EL (cell line): ENCODE measurements at places on chromosomes 11 and 22.

DNA sequence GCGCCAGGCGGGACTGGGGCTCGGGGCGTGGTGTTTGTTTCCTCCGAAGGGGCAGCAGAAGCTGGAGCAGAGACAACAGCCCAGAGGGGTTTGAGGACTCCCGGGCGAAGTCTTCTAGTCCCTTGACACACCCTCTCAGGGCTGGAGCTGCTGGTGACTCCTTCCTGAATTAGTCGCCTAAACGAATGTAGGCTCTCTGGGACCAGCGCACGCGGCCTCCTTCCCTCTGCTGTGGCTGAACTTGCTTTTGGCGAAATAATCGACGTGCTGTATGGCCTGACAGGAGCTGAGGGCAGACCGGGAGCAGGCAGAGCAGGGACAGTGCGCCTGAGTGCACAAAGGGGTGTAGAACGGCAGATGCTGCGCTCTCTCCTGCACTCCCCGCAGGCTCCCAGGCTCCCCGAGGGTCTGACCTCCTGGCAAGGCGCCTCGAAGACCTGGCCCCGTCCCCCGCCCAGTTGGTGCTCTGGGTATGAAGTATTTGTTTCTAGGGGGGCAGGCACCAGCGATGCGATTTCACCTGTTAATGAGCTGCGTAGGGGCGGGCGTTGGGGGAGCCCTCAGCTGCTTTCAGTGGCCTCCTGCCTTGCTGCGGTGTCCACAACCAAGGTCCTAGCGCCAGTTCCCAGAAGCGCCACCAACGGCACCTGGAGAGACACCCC is 5.3 kb downstream of the SLC17A6 start:
- no peak for DNase-seq

DNA sequence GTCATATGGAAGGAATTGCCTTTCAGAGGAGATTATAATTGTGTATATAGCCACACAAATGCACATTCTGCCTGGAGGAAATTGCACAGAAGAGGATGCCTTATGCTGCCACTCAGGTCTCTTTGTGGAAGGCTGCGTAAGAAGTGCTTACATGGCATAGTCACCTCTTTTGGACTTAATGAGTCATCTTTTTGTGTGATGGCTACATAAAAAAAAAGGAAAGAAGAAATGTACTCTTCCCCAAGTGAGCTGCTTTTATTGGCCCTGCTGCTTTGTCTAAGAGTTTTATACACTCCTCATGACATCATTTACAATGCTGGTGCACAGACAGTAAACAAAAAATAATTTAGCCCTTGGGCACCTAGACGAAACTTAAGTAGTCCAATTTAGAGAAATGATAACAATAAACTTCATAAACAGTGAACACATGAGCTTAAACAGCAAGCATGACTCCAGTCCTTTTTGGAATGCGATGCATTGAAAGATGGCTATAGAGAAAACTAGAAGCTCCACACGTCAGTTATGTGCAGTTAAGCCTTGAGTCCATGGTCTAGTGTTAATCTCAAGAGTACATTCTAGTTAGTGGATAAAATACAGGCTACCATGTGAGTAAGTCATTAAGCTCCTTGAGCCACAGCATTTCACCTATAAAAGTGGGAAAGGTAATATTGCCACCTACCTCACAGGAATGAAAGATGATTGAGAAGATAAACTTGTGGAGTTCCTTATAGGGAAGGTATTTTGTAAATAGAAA is 12.0 kb downstream of the CSTPP1 start:
- DNase-seq = peak; percentile 84

GRCh38 chr11:32266601-32267000 is 168.7 kb downstream of the WT1 start:
- no peak for DNase-seq

DNA sequence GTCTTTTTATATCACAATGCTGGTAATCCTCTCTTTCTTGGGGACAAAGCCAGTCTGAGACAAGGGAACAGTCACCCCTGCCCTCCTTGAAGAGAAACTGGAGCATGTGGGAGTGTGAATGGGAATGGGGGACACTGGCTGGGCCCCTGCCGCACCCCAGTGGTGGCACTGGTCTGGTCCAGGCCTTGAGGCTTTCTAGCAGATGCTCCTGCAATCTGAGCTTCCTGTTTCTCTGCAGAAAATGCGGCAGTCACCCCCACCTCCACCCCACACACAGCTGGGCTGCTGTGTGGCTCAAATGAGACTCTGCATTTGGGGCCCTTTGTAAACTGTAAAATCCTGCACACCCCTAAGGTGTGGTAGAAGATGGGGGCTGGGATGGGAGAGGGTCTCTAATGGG is 6.6 kb upstream of the MARK2 start:
- no peak for DNase-seq

- DNase-seq = no peak
Measured at GRCh38 chr11:26519469-26519868, 52.6 kb downstream of the MUC15 start.

DNA sequence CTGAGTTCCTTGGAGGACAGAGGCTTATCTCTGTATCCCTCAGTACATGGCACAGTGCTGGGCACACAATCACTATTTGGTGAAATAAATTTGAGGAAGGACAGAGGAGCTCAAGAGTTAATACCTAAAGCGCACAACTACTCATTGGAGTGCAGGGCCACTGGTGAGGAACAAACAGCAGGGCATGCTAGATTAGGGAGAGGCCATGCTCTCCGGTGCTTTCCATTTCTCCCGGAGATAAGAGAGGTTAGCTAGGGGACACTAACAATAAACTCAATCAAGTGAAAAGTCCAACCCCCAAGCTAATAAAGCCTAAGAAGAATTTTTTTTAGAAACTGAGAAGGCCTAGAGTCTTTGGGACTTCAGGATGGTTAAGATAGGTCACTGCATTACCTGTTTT is 29.1 kb downstream of the NFRKB start:
- no peak for DNase-seq

DNA sequence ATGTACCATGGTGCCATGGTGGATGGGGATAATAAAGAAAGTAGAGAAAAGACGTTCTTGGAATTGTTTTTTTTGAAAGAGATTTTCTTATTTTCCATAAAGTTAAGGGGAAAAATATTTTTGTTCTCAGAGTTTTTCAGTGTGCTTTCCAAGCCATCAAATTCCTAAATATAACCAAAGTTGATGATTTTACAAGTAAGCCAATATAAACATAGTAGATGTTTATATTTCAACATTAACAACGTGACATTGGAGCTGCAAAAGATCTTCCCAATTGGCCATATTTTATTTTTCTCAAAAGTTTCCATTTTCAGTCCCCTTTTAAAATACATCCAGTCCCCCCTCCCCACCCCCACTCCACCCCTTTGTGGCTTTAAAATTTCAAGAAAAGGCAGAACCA is 80.9 kb upstream of the PICALM start:
- DNase-seq = no peak

- DNase-seq = no peak
Measured at GRCh38 chr22:39518996-39519680, 1.2 kb upstream of the ATF4 start.

GRCh38 chr11:19800714-19801519 is 88.3 kb downstream of the NAV2 start:
- peak; percentile 8 for DNase-seq

DNA sequence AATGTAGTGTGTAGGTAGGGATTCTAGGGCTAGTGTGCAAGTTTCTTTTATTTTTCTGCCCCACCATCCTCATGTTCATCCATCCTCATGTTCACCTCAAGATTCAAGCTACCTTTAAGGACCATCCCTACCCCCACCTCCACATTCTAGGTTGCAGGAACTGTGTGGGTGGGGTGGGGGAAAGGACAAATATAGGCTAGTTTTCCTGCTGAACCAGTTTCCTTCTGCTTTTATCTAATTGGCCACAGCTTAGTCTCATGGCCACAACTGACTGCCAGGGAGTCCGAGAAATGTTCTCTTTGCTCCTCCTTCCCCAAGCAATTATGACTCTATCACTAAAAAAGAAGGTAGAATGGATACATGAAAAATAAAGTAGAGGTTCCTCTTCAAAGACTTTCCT is 179.0 kb upstream of the LARGE1 start:
- no peak for DNase-seq

- no peak for DNase-seq
Measured at GRCh38 chr11:84420271-84420670, 1134.1 kb upstream of the CCDC90B start.

GRCh38 chr11:5336331-5336730 is 7.0 kb downstream of the OR51B5 start:
- peak; percentile 48 for DNase-seq

DNA sequence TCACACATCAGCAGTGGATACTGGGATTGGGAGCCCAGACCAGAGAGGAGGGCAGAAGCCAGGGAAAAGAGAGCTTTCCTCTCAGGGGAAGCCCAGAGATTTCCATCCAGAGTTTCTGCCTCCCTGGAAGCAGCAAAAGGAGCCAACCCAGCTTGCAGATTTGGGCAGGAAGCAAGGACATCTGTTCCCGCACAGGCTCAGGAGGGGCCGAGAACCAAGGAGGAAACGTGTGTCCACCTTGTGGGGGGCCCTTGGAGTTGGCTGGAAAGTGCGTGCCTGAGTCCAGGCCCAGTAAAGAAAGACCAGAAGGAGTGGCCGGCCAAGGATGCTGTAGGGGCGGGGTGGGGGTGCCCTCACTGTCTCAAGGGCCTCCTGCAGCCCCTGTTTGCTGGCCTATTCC is 6.0 kb upstream of the NPTXR start:
- no peak for DNase-seq

GRCh38 chr11:44899959-44900358 is 50.7 kb downstream of the TP53I11 start:
- DNase-seq = peak; percentile 58

DNA sequence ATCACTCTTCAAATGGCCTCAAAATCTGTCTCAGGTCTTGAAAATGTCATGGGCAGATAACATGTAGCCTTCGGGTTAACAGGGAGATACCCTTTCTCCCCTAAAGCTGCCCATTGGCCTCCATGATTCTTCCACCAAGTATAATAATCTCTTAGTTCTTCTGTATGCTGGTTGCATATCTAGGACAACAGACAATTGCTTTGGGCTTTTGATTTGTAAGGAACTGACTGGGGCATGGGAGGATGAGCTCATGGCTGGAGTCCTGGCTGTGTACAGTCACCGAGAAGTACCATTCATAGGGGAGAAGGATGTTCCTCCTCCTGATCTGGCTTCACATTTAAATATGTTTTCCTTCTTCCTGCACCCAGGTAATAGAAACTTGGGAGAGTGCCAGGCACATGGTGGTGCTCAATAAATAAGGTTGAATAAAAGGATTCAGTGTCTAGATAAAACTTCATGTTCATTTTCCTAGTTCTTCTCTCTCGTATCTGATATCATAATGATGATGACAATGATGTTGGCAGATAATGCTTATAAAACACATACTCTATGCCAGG is 2.8 kb upstream of the AMPD3 start:
- DNase-seq = no peak

GRCh38 chr11:95247127-95247684 is 16.2 kb upstream of the SESN3 start:
- no peak for DNase-seq

DNA sequence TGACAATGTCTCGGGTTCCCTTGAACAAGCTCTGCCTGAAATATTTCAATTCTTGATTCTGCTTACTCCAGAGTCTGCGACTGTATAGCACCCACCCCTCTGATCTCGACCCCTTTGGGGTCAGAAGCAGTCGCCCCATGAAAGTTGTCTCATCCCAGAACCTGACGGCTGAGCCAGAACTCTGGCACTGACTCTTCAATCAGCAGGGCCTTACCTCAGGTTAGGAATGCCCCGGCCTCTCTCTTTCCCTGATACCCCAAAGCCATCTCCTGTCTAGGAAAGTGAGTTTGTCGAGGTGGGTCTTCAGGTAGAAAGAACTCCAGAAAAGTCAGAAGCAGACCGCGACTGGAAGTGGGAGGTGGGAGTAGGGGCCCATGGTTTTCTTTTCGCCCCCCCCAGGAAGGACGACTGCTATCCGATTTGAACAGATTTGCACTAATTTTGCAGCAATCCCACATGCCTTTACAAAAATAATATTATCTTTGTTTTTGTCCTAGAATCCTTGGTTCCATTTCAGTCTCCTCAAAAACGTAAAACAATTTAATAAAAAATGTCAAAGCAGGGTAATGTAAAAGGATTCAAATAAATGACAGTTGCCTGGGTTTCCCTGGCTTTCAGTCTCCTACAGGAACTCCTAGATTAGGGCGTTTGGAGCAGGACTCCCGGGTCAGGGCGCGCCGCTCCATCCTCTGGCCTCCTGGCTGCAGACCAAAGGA is 898 bp upstream of the ROBO3 start:
- no peak for DNase-seq

- no peak for DNase-seq
Measured at GRCh38 chr11:60703374-60703773, 4.0 kb downstream of the MS4A8 start.

DNA sequence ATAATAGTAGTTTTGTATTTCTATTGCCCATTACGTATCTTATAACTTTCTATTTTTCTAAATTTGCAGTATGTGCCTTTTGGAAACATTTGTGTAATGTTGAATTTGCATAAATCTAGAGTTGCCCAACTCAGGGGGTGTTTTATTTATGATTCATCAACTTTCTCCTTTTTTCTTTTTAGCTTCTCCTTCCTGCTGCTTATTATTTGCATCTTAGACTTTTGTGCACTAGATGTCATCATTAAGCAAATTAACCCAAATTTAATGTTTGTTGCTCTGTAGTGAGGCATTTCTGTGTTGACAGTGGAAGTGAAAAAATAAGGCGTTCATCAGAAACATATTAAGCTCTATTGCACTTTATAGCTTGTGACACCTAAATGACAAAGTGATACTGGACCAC is 56.2 kb upstream of the ZBED5 start:
- no peak for DNase-seq

DNA sequence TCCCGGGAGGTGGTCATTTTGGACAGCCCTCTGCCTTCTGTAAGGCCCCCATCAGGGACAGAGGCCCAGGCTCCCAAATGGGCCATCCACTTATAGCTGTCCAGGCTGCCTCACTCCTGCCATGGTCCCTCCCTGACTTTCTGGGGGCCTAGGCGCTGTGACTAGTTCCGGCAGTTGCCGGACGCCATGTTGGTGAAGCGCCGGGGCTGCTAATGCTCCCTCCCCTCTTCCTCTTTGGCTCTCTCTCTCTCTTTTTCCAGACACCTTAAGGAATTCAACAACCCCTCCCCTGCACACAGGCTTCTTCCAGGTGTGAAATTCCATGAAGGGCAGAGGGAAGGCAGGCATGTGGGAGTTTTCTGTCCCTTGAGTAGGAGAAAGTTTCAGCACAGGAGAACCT is 445.6 kb downstream of the SOX6 start:
- DNase-seq = no peak

GRCh38 chr11:88579466-88579865 is 241.9 kb upstream of the CTSC start:
- no peak for DNase-seq
